ENCODE measurements at places on chromosomes 16 and 17. TPM values are rescaled to one million over a fixed set of nuclear protein-coding genes. Genes with fewer than 3 reads are reported as not detected.

Gene SYT17
- total RNA-seq = under 0.01 TPM

Gene TM4SF5
- not detected for total RNA-seq

Gene KRT14
- not detected for total RNA-seq

Gene NOD2
- total RNA-seq = 0.25 TPM

Gene LDHD
- 2.1 TPM for total RNA-seq

Gene ACSM5
- 0.66 TPM for total RNA-seq

Gene SOST
- total RNA-seq = not detected

All from uterine smooth muscle cell (primary cell).